ENCODE measurements at places on chromosomes 4 and X. TPM values are rescaled to one million over a fixed set of nuclear protein-coding genes. Genes with fewer than 3 reads are reported as not detected.

GRCh38 chr4:165654556-165654955 is 218.5 kb upstream of the TLL1 start:
- DNase-seq, result no peak

The SPANXB1 gene
- polyA plus RNA-seq, result not detected

DNA sequence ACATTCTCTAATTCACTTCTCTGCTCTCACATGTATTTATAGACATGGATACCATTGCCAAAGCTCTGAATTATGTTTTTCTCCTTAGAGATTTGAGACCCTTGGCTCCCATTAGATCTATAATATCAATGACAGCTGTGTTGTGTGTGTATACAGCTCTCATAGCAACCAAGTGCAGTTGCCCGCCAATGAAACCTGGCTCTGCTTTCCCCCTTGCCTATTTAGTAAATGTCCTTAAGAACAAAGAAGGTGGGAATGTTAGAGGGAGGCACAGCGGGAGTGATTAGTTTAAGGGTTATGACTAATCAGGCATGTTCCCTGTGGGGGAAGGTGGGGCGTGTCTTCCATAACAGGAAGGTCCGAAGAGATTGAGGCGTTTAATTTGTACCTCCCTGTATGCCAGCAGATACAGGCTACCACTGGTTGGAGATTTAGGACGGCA is 100.5 kb upstream of the TBC1D9 start:
- peak; percentile 55 for DNase-seq

GRCh38 chrX:1443496-1444075 is 9.1 kb downstream of the ASMTL start:
- DNase-seq, result no peak

The GUCY1A1 gene
- polyA plus RNA-seq, result 115 TPM

- no peak for DNase-seq
Measured at GRCh38 chr4:149264093-149264733, 551.4 kb downstream of the IQCM start.

DNA sequence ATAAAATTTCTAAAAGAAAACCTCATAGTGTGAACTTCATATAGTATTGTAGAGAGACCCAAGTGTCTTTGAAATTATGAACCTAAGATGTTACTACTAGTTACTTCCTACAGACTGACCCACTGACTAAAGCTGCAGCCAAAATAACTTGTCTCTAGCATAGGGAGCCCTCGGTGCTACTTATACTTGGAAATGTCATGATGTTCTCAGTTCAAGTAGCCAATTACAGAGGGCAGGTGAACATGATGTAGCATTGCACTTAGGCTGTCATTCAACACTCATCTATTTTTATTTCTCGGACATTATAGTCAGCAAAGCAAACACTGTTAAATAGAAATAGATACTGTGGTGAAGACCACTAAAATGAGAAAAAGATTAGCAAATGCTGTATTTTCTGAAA is 165.6 kb downstream of the AREG start:
- DNase-seq, result no peak

GRCh38 chrX:95903490-95903889 is 781.2 kb upstream of the DIAPH2 start:
- DNase-seq, result no peak

The TMEM175 gene
- 24.8 TPM for polyA plus RNA-seq

The HTR2C gene
- 0.06 TPM for polyA plus RNA-seq

The SSX2 gene
- polyA plus RNA-seq, result not detected

- DNase-seq, result no peak
Measured at GRCh38 chr4:77931452-77932135, 69.0 kb downstream of the MRPL1 start.

DNA sequence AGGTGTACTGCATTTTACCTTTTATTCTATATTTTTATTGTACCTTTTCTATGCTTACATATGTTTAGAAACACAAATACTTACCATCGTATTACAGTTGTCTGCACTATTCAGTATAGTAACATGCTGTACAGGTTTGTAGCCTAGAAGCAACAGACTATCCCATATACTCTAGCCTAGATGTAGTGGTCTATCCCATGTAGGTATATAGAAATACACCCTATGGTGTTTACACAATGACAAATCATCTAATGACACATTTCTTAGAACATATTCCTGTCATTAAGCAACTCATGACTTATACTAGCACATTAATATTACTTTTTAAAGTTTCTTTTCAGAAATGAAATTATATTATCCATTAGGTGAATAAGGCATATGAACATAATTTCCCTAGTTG is 111.1 kb upstream of the HPGD start:
- DNase-seq, result no peak

DNA sequence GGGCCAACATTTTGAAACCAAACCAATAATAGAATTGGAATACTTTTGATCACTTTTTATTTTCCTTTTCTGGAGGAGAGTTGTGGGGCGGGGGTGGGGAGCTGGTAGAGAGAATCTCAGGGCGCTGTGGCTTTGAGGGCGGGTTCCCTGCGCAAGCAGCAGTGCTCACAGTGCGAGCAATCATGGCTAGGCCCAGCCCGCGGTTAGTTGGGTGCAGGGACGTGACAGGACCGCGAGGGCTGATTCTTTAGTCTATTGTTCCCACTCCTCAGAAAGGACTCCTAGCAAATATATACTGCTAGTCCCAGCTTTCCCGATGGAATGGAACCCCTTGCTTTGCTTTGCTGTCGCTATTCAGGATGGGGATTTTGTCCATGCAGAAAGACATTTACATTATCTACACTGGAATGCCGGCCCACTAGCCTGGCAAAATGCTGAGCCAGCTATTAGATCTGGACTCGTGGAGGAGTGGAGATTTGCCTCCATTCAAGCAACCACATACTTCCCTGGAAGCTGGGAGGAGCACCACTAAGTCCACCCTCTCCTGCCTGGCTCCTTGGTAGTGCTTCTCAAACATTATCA is 23.9 kb upstream of the APLN start:
- no peak for DNase-seq

The FAM184B gene
- 0.28 TPM for polyA plus RNA-seq

GRCh38 chr4:36128689-36129088 is 115.6 kb downstream of the ARAP2 start:
- DNase-seq, result no peak

DNA sequence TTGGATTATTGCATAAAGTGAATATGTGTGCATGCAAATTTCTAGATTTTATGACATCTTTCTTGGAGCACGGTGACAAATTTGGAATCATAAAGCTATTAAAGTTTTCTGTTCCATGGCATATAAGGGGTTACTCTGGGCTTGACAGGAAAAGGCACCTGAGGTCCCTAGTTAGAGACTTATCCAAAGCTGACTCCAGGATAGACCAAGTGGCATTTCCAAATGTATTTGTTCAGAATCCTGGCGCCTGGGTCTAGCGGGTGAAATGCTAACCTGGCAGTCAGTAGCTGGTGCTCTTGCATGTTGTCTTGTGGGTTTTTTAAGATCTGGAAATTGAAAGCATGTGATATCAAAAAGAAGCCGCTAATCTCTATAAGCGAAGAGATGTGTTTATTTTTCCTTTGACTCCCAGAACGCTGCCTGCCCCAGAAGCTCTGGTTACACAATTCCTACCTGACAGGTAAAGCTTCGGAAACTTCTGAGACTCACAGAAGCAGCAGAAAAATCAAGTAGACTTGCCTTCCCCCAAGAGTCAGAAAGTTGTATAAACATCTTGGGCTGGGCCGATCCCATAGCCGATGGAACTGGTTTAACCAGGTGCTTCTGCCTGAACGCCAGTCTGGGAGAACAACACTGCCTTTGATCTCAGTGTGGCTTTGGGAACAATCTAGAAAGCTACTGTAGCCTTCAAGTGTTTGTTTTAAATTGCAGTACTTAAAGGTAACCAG is 12.9 kb upstream of the ZCCHC4 start:
- DNase-seq, result peak; percentile 70

The MTMR8 gene
- 2.2 TPM for polyA plus RNA-seq

- no peak for DNase-seq
Measured at GRCh38 chr4:134740290-134740689, 538.7 kb upstream of the PABPC4L start.

- DNase-seq, result no peak
Measured at GRCh38 chrX:108312011-108312410, 126.2 kb downstream of the COL4A6 start.

The GPC4 gene
- 57.3 TPM for polyA plus RNA-seq

The UGT2B15 gene
- 0.45 TPM for polyA plus RNA-seq

The MAGEC3 gene
- 0.56 TPM for polyA plus RNA-seq

The ANKRD50 gene
- polyA plus RNA-seq, result 74.2 TPM

GRCh38 chr4:100113096-100113495 is 77.2 kb downstream of the DDIT4L start:
- no peak for DNase-seq

The CYBB gene
- polyA plus RNA-seq, result 12.6 TPM

DNA sequence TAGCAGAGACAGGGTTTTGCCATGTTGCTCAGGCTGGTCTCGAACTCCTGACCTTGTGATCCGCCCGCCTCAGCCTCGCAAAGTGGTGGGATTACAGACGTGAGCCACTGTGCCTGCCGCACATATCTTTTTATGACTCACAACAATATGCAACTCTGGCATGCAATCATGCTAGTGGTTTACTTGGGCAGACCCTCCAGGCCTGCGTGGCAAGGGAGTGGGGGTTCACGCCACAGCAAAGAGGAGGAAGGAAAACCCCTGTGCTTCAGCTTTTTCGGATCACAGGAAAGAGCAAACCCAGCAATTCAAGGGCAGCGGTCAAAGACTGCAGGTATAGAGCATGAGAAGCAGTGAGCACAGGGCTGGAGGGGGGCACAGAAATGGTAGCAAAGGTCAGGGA is 48.3 kb upstream of the CD99 start:
- DNase-seq, result no peak

The RPL39 gene
- 2,714 TPM for polyA plus RNA-seq

- no peak for DNase-seq
Measured at GRCh38 chr4:62407534-62407933, 1207.4 kb downstream of the ADGRL3 start.

- DNase-seq, result no peak
Measured at GRCh38 chr4:112206431-112206830, 25.2 kb upstream of the AP1AR start.

- no peak for DNase-seq
Measured at GRCh38 chr4:42871671-42872290, 20.7 kb upstream of the GRXCR1 start.

The GC gene
- not detected for polyA plus RNA-seq

The ITGB1BP2 gene
- 2.6 TPM for polyA plus RNA-seq

GRCh38 chr4:22179124-22179874 is 230.7 kb upstream of the KCNIP4 start:
- no peak for DNase-seq

The CPZ gene
- polyA plus RNA-seq, result 1.3 TPM

All from right lung (tissue), 10 donors.